ENCODE measurements at places on chromosomes 5 and 9. TPM values are rescaled to one million over a fixed set of nuclear protein-coding genes. Genes with fewer than 3 reads are reported as not detected.

Gene TMC1
- 0.20 TPM for total RNA-seq

Gene FBLL1
- total RNA-seq, result not detected

Gene EIF4EBP3
- total RNA-seq, result 3.6 TPM

Gene FOXD4L6
- total RNA-seq, result not detected

Gene STK10
- total RNA-seq, result 24.4 TPM

Gene CDH6
- total RNA-seq, result 0.05 TPM

Gene SYNPO
- 28.6 TPM for total RNA-seq

Gene RORB
- not detected for total RNA-seq

Gene SLC1A3
- total RNA-seq, result not detected

Gene IRX1
- not detected for total RNA-seq

Gene C5orf58
- not detected for total RNA-seq

Gene PAEP
- not detected for total RNA-seq

Gene SVEP1
- 1.6 TPM for total RNA-seq

Gene CCDC192
- not detected for total RNA-seq

Gene PLPP7
- total RNA-seq, result not detected

Gene IL3
- total RNA-seq, result not detected

Gene NR6A1
- total RNA-seq, result 1.7 TPM

Gene KCNMB1
- not detected for total RNA-seq

Gene RNF130
- 44.7 TPM for total RNA-seq

Gene TMEM252
- total RNA-seq, result not detected

Gene PCDHB4
- total RNA-seq, result 0.05 TPM

Gene PRRX2
- total RNA-seq, result 8.8 TPM

Gene LPAR1
- total RNA-seq, result 15.6 TPM

Gene LCN12
- 0.81 TPM for total RNA-seq

All from A549 treated with RU486 at 1 μM for 4 hours (cell line).